ENCODE measurements at places on chromosomes 6 and 20. TPM values are rescaled to one million over a fixed set of nuclear protein-coding genes. Genes with fewer than 3 reads are reported as not detected.

DNA sequence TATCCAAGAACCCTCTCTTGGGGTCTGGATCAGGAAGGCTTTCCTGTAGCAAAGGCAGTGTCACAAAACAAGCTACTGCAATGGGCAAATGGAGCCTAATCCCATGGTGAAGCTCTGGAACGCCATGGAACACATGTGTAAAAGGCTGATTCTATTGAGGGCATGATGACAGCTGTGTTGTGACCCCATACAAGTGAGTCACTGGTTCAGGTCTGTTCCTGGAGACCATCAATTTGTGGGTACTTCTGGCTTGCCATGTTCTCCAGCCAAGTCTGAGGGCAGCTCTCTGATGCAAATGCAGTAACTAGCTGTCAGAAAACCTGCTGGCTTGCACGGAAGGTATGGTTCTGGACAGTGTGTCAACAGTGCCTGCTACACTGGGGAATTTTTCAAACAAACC lies 33.3 kb upstream of the ECHDC1 start:
- no peaks in the 10 kb centered on the region for H3K27me3 ChIP-seq
- no peak overlapping the region for H3K27ac ChIP-seq
- peaks cover 2% of the 10 kb centered on the region for H3K36me3 ChIP-seq
- no peak overlapping the region for H3K4me3 ChIP-seq

BEND3 gene
- 2.4 TPM for total RNA-seq

PHACTR1 gene
- 1.5 TPM for total RNA-seq

DNA sequence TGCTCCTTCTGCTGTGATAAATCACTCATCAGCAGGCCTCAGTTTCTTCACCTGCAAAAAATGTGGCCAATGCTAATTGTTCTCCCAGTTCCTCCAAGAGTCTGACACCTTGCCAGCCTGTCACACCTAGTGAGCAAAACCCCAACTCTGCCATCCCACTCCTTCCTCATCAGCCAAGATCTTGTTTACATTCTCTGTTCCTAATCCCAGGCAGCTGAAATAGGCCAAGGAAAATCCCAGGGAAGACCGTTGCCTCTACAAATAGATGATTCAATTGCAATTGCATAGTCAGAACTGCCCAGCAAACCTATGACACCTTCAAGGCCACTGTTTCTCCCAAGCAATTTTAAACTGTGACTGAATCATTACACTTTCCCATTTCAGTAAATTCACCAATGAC lies 78.7 kb downstream of the GMDS start:
- no peak overlapping the region for H3K27ac ChIP-seq
- H3K4me3 ChIP-seq, result no peak overlapping the region
- H3K4me1 ChIP-seq, result peaks cover 12% of the 10 kb centered on the region
- H3K36me3 ChIP-seq, result peaks cover 4% of the 10 kb centered on the region

DZANK1 gene
- total RNA-seq, result 1.8 TPM

- peak overlapping the region; percentile 99 for H3K4me3 ChIP-seq
- peaks cover 43% of the 10 kb centered on the region for H3K4me1 ChIP-seq
- DNase-seq, result no peak
- peak overlapping the region; percentile 100 for H3K27ac ChIP-seq
- no peaks in the 10 kb centered on the region for H3K27me3 ChIP-seq
- peaks cover 32% of the 10 kb centered on the region for H3K36me3 ChIP-seq
These were observed 39.4 kb downstream of the HFE start for GRCh38 chr6:26126394-26127235.

VWA7 gene
- total RNA-seq, result 5.7 TPM

- no peaks in the 10 kb centered on the region for H3K4me1 ChIP-seq
- no peak for DNase-seq
- peaks cover 15% of the 10 kb centered on the region for H3K27me3 ChIP-seq
- H3K36me3 ChIP-seq, result no peaks in the 10 kb centered on the region
- no peak overlapping the region for H3K4me3 ChIP-seq
These were observed 143.9 kb upstream of the INSM1 start for GRCh38 chr20:20223981-20224380.

DNA sequence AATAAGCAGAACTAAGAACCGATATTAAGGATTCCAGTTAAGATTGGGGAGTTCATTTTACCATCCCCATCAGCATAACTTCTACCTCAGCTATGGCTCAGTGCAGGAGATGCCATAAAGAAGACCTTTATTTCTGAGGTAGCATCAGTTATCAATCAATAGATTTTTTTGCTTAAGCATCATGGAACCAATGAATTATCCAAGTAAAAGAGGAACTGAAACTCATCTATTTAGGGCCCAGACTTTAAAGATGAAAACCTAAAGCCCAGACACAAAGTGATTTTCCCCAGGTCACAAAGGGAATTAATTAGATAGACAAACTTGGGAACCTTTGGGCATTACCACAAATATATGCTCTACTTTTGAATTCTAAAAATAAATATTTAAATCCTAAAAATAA lies 59.2 kb upstream of the TINAG start:
- H3K36me3 ChIP-seq, result no peaks in the 10 kb centered on the region
- no peak overlapping the region for H3K4me3 ChIP-seq
- H3K27ac ChIP-seq, result no peak overlapping the region

DNA sequence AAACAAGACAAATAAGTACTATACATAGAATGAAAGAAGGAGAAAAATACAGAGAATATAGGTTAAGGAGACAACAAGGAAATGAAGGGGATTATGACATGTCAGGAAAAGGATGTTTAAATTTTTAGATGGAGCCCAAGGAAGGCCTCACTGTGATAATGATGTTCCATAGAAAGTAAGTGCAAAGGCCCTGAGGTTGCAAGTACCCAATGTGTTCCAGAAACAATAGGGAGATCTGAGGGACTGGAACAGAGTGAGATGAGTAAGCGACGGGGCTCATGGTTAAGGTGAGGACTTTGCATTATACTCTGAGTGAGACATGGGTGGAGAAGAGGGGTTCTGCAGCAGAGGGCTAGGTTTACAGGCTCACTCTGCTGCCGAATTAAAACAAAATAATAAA lies 122.8 kb upstream of the BCLAF1 start:
- no peak overlapping the region for H3K27ac ChIP-seq
- H3K4me3 ChIP-seq, result no peak overlapping the region
- no peaks in the 10 kb centered on the region for H3K4me1 ChIP-seq

SEL1L2 gene
- total RNA-seq, result not detected

- H3K36me3 ChIP-seq, result no peaks in the 10 kb centered on the region
- H3K4me3 ChIP-seq, result no peak overlapping the region
- no peak for DNase-seq
- H3K27me3 ChIP-seq, result peaks cover 35% of the 10 kb centered on the region
- H3K4me1 ChIP-seq, result no peaks in the 10 kb centered on the region
These were observed 30.1 kb downstream of the OR2B6 start for GRCh38 chr6:27986928-27987725.

Measured in activated naive CD8-positive, alpha-beta T cell treated with anti-CD3 and anti-CD28 coated beads, Interleukin-2, amount 10 ng/mL, durations not matched to agents 7 days and 5 days (primary cell).